ENCODE measurements at places on chromosomes 16 and 17. TPM values are rescaled to one million over a fixed set of nuclear protein-coding genes. Genes with fewer than 3 reads are reported as not detected.
A peak's percentile ranks its signal among the peaks of the same experiment; 100 is the strongest.

GRCh38 chr16:16041196-16041892, 91.9 kb downstream of the ABCC1 start:
- no peak overlapping the region for H3K27ac ChIP-seq
- H3K4me1 ChIP-seq = peaks cover 6% of the 10 kb centered on the region
- peaks cover 72% of the 10 kb centered on the region for H3K36me3 ChIP-seq
- no peaks in the 10 kb centered on the region for H3K27me3 ChIP-seq

GRCh38 chr17:48148854-48149786, 41.6 kb downstream of the SNX11 start:
- DNase-seq = no peak
- no peak overlapping the region for H3K4me3 ChIP-seq
- H3K36me3 ChIP-seq = no peaks in the 10 kb centered on the region
- H3K27me3 ChIP-seq = no peaks in the 10 kb centered on the region
- H3K27ac ChIP-seq = no peak overlapping the region

DNA sequence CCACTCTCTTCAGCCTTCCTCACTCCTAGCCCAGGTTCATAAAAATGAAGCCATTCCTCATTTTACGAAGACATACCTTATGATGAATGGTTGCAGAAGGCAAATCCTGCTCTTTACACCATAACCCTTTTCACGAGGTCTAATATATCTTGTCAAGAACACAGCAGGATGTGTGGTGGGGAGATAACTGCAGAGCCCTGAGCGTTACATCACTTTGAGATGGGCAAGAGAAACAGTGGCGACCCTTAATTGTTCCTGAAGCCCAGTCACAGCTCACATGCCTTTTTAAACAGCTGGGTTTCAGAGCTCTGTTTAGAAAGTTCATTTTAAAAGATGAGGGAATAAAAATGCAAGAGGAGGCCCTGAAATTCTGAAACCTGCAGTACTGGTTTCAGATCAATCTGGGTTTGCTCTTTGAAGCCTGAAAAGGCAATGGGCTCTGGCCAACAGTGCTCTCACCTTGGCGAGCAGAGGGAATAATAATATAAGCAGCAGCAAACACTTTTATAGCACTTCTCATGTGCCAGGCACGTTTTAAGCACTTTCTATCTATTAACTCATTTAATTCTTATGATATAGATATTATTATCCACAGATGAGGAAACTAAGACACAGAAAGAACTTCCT, 2.9 kb downstream of the FAM117A start:
- no peaks in the 10 kb centered on the region for H3K27me3 ChIP-seq
- DNase-seq = no peak
- H3K36me3 ChIP-seq = no peaks in the 10 kb centered on the region
- H3K27ac ChIP-seq = no peak overlapping the region

DNA sequence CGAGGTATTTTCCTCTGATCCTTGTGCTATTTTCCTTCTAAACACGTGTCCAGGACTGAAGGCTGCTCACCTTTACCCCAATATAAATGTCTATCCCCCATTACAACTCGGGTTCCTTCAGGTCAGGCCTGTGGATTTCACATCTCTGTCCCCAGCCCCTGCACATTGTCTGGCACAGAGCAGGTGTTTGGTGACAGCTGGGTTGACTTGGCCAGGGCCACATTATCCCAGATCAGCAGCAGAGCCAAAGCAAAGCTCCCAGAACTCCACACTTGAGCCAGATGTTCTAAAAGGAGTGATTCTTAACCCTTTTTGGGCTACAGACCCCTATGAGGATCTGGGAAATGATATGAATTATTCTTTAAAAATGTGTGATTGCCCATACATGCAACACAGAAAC, 18.0 kb upstream of the SPATA32 start:
- H3K36me3 ChIP-seq = peaks cover 29% of the 10 kb centered on the region
- DNase-seq = no peak
- H3K27ac ChIP-seq = no peak overlapping the region
- no peak overlapping the region for H3K4me3 ChIP-seq

GRCh38 chr16:67481561-67482232, 740 bp upstream of the ATP6V0D1 start:
- peaks cover 24% of the 10 kb centered on the region for H3K4me1 ChIP-seq
- no peaks in the 10 kb centered on the region for H3K36me3 ChIP-seq
- peak overlapping the region; percentile 56 for H3K4me3 ChIP-seq
- peak overlapping the region; percentile 44 for H3K27ac ChIP-seq
- DNase-seq = no peak

DNA sequence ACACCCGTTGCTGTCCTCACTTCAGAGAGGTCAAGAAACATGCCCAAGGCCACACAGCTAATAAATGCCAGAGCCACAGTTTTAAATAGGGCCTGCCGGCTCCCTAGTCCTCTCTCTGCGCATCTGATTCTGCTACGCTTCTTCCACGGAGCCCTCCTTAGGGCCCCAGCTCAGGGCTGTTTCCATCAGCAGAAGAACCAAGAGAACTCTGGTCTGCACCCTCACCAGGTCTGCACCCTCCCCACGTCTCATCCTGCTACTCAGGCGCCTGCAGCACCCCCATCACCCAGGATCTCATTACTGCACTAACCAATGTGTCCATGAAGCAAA, 79.5 kb upstream of the NKD1 start:
- H3K4me3 ChIP-seq = no peak overlapping the region
- no peak for DNase-seq
- no peaks in the 10 kb centered on the region for H3K36me3 ChIP-seq
- H3K27ac ChIP-seq = no peak overlapping the region
- H3K4me1 ChIP-seq = peaks cover 5% of the 10 kb centered on the region

Gene NOG
- not detected for total RNA-seq

GRCh38 chr16:80463326-80463725, 77.5 kb upstream of the DYNLRB2 start:
- H3K4me3 ChIP-seq = no peak overlapping the region
- no peaks in the 10 kb centered on the region for H3K27me3 ChIP-seq
- H3K36me3 ChIP-seq = no peaks in the 10 kb centered on the region
- no peak for DNase-seq

DNA sequence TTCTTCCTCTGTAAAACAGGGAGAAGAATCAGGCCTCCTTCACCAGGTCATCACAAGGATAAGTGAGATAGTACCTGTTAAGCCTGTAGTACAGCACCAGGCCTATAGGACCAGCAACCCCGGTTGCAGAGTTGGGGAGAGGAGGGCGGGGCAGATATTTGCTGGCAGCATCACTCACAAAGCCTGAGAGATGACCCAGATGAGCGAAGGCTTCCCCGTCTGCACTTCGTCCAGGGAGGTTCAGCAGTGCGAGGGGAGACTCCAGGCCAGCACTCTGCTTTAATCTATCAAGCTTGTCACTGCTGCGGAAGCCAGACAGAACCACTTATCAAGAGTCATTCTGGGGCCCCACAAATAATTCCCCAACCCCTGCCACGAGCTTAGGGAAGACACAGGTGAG, 15.8 kb upstream of the RBBP6 start:
- no peaks in the 10 kb centered on the region for H3K36me3 ChIP-seq
- no peak for DNase-seq
- H3K27ac ChIP-seq = no peak overlapping the region
- H3K4me1 ChIP-seq = peaks cover 8% of the 10 kb centered on the region
- no peak overlapping the region for H3K4me3 ChIP-seq

- H3K36me3 ChIP-seq = no peaks in the 10 kb centered on the region
- DNase-seq = no peak
- H3K27ac ChIP-seq = no peak overlapping the region
These were observed 270.8 kb upstream of the CDH5 start for GRCh38 chr16:66095676-66096075.

DNA sequence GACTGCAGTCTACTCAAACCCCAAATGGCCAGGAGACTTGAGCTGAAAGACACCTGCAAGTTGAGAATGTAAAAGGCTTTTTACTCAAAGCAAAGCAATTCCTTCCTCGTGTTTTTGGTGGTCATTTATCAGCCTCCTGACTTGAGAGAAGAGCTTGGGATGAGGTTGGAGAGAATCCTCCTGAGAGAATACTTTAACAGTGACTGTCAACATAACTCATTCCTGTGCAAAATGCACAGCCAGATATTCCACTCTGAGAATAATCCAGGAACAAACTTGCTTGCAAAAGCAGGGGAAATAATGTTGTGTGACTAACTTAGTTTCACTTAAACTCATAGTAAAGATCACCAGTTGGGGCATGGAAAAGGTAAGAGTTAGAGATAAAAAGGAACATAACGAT, 53.4 kb downstream of the SNTB2 start:
- no peak for DNase-seq
- no peaks in the 10 kb centered on the region for H3K27me3 ChIP-seq
- no peaks in the 10 kb centered on the region for H3K36me3 ChIP-seq
- H3K27ac ChIP-seq = no peak overlapping the region
- H3K4me1 ChIP-seq = no peaks in the 10 kb centered on the region

DNA sequence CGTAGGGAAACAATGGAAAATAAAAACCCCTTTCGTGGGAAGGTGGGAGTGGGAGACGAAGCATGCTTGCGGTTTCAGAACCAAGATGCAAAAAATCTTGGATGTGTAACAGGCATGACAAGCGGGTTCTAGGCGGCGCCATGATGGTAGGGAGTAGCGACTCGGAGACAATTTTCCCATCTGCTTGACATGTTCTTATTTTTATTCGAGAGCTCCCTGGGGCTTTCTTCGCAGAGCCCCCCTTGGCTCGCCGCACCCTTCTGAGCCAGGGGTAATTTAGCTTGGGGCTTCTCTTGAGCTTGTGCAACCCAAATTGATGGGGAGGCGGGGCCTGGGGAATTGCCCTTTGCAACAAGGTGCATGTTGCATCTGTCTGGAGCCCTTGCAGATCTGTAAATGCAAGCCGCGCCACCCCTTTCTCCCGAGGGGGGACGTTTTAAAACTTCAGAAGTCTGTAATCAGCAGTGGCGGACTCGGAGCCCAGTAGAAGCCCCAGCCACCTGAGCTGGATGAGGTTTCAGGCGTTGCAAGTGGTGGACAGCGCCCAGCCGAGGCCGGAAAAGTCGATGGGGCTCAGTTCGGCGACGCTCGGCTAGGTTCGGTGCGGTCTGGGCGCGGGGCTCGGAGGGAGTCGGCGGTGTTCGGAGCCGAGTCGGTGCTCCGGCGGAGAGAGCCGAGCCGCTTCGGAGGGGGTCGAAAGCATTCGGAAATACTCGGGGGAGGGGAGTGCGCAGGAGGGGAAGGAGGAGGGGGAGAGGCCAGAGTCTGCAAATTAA, 2.9 kb downstream of the GNAO1 start:
- H3K27me3 ChIP-seq = no peaks in the 10 kb centered on the region
- no peak overlapping the region for H3K27ac ChIP-seq
- H3K4me1 ChIP-seq = no peaks in the 10 kb centered on the region
- no peaks in the 10 kb centered on the region for H3K36me3 ChIP-seq
- DNase-seq = peak; percentile 82

DNA sequence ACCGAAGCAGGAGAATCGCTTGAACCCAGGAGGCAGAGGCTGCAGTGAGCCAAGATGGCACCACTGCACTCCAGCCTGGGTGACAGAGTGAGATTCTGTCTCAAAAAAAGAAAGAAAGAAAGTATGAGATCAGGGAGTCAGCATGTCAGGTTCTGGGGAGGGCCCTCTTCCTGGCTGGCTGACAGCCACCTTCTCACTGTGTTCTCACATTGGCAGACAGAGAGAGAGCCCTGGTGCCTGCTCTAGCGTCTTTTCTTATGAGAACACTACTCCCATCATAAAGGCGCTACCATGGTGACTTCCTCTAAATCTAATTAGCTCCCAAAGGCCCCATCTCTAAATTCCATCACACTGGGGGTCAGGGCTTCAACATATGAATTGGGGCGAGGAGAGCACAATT, 27.6 kb upstream of the RBBP6 start:
- no peaks in the 10 kb centered on the region for H3K27me3 ChIP-seq
- H3K4me1 ChIP-seq = peaks cover 2% of the 10 kb centered on the region
- DNase-seq = no peak

Data from ascending aorta (tissue), 2 donors.